ENCODE measurements at places on chromosomes 4 and X. TPM values are rescaled to one million over a fixed set of nuclear protein-coding genes. Genes with fewer than 3 reads are reported as not detected.
A peak's percentile ranks its signal among the peaks of the same experiment; 100 is the strongest.

GRCh38 chr4:25654031-25654970, 1.4 kb upstream of the SLC34A2 start:
- DNase-seq = peak; percentile 46

The DMRTC1 gene
- not detected for polyA plus RNA-seq

GRCh38 chrX:24702362-24703184, 8.9 kb downstream of the POLA1 start:
- no peak for DNase-seq

DNA sequence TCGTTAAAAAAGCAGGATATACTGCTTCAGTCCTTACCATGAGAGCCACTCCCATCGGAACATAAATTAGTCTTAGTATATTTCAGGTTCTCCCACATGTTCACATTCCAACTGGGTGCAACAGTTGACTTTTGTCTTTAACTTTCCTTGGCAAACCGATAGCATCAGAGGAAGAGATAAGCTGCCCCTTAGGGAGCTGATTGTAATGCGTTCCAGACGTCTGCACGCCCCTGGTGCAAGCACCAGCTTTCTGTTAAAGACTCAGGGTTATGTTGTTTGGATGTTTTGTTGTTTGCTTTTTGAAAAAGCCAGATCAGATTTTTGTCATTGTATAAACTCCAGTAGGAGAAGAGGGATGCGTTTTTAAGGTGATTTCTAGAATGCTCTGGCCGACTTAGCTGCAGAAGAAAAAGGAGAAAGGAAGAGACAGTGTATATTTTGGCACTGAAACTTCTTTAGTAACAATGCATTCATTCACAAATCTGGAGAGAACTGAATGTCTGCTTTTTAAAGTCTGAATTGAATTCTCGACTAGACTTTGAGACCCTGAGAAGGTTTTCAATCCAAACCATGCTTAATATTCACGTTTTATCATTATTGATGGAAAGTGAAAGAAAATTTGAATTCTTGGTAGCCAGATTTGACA, 160.9 kb downstream of the CBR4 start:
- peak; percentile 40 for DNase-seq

The CXCL10 gene
- not detected for polyA plus RNA-seq

GRCh38 chr4:159227378-159227777, 124.5 kb downstream of the RAPGEF2 start:
- DNase-seq = no peak

DNA sequence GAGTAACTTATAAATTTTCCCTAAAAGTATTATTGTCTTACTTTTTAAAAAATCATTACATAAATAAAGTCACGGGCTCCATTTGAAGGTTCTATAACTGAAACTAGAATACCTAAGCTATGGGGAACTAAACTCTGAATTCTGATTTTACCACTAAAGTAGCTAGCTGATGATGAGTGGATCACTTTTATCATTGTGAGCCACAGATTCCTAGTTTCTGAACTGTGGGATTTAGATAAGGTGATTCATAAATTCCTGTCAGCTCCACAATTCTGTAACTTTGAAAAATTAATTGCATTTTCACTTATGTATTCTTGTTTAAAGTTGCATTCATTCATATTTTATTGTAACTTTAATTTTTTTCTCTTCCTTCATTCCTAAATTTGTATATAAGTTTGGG, 540.9 kb downstream of the GBA3 start:
- DNase-seq = no peak

DNA sequence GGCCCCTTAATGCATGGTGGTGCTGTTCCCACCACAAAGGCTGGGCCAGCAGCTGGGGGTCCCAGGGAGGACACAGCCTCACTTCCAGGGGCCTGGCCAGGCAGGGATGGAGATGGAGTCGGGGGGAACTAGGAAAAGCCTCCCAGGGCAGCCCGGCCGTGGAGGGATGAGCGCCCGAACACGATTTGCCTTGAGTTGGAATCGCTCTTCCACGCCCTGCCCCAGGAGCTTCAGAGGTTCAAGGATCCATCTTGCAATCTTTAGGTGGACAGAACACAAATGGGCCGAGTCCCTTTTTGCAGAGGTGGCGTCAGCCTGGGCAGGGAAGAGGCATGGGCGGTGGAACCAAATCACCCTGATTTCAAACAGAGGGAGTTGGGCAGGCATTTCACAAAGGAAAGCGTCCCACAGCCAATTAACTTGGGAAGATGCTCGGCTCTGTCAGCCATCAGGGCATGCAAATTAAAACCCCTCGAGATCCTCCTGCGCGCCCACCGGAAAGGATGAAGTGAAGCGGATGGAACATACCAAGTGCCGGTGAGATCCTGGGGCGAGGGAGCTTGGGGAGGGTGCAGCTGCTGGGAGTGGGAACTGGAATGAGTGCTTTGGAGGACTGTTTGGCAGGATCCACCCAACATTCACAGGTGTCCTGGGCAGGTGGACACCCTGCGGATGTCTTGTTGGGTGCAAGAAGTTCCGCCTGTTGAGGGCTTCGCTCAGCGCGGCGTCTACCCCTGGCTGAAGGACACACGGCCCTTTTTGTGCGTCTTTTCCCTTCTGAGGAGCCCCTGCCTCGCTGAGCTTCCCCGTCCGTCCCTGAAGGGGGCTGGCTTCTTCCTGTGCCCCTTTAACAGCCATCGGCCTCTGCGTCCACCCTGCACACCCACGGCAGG, 75.7 kb downstream of the HTRA3 start:
- DNase-seq = no peak

GRCh38 chr4:19924761-19925160, 326.9 kb upstream of the SLIT2 start:
- no peak for DNase-seq

DNA sequence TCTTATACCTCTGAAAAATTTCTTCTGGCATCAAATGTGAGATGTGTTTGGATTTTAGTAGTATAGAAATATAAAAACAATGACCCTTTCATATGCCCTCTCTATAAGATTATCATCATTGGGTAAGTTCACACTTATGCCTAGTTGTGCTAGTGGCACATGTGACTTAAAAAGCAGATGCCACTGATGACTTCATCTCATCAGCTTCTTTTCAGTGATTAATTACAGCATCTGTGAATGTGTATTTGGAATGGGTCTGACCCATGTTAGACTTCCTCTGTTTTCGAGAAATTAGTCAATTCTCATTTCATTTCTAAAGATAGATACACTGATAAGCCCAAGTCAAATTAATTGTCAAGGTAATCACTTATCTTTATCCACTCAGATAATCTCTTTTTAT, 698.7 kb downstream of the GABRG1 start:
- DNase-seq = no peak

- DNase-seq = peak; percentile 16
Observed at GRCh38 chr4:61924131-61924530, 724.0 kb downstream of the ADGRL3 start.

The ERAS gene
- polyA plus RNA-seq = 1.7 TPM

- peak; percentile 90 for DNase-seq
Observed at GRCh38 chr4:7101692-7102515, 34.0 kb upstream of the GRPEL1 start.

- DNase-seq = no peak
Observed at GRCh38 chrX:30957753-30958152, 68.7 kb upstream of the TAB3 start.

DNA sequence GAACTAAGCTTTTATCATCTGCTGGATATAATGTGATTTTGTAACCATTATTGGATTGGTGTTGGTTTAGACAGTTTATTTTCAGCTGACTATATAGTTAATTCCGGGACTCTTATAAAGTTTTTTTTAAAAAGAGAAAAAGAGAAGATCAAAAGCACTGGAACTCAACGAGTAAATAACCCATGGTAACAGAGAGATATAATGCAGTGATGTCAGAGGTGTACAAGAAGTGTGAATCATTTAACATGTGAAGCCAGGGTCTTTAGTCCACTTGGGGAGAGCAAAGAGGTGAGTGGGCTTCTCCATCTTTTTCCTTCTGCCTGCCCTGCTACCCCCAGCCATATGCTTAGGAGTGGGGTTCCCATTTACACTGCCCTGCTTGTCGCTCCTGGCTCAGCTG, 3.2 kb downstream of the TMEM165 start:
- DNase-seq = no peak

The ARAP2 gene
- polyA plus RNA-seq = 0.92 TPM

The ETDA gene
- not detected for polyA plus RNA-seq

DNA sequence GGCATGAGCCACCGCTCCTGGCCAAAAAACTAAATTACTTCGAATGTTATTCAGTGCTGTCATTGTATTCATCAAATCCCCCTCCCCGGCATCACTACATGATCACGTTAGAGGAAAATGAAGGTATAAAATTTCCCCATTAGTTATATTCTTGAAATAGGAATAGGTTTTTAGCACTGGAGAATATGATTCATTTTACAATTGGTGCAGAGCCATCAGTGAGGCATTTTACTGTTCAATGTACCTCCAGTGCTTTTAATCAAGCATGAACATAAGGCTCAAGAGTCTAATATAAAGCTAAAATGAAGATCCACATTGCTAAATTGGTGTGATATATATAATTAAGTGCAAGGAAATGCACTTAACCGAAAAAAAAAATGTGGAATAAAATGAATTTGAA, 18.3 kb downstream of the KLF3 start:
- no peak for DNase-seq

DNA sequence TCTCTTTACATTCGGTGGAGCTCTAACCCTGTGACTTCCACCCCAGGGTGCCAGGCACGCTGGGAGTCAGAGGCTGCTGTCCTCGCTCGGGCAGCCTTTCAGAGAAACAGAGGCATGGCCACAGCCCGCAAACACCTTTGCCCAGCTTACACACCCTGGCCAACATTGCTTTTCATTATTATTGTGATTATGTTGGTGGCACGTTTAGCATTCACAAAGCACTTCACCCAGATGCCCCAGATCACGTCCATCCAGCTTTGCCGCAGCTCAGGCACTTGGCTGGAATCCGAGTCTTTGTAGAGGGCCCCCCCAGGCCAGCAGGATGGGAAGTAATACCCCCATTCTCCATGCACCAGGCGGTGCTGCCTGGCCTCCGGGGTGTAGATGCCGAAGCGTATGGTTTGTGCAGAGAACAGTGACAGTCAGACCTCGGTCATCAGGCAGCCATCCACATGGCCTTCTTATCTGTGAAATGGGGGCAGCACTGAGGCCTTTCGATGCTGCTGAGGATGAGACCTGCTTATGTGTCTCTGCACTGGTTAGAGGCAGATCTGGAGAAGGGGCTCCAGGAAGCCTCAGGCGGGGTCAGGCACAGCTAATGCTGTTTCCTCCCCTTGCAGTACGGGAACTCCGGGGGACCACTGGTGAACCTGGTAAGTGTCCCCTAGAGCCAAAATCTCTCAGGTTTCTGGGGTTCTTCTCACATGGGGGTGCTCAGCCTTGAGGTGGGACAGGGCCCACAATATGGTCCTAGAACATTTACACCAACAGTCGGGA, 22.3 kb downstream of the HTRA3 start:
- no peak for DNase-seq

The FDCSP gene
- polyA plus RNA-seq = not detected

The RASGEF1B gene
- 5.2 TPM for polyA plus RNA-seq

DNA sequence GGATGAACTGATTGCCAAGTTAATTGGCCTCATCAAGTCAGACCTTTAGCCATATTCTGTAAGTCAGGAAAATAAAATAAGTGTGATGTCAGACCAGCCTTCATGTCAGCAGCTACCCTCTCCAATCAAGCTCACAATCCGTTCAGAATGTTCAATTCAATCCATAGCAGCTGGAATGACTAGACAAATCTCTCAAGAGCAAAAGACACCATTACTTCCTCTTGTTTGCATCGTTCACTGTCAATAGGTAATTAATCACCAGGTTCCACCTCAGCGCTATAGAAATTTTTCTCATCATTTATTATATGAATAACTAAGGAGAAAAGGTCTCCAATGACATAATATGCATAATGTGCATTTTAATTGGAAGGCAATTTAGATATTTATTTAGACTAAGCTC, 321.0 kb upstream of the GRIA3 start:
- no peak for DNase-seq

The CHRNA9 gene
- polyA plus RNA-seq = 0.58 TPM

DNA sequence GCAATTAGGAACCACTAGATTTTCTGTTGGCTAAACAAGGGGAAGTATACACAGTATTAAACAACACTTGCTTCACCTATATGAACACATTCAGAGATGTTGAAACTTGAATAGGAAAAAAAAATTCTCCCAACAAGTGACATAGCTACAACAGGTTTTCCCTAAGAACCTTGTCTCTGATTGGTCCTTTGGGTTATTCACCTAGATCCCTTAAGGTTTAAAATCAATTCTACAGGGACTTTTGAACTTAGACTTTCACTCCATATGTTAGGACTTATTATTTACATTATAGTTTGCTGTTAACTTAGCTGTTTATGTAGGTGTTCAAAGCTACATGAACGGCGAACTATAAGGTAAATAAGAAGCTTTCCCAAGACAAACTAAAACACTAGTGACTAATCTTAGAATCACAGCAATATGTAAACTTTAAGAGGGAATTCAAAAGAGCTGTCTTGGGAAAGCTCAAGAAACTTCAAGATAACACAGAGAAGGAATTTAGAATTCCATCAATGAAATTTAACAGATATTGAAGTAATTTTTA, 72.2 kb upstream of the ZXDB start:
- no peak for DNase-seq

DNA sequence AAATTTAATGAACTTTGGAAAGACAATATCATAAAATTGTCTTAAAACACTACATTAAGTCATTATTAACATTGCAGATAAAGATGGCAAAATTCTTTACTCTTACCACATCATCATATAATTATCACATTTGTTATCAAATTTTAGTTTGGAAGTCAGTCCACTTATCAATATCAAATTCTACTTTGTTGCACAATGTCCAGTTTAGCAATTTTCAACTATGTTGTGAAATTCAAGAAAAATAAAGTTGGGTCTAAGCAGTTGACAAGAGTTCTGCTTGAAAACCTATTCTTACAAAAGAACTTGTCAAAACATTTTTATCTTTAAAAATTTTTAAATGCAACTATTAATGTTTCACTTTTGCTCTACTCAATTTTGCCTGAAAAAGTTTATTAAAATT, 44.7 kb upstream of the TET2 start:
- no peak for DNase-seq

The MGAT4D gene
- not detected for polyA plus RNA-seq

DNA sequence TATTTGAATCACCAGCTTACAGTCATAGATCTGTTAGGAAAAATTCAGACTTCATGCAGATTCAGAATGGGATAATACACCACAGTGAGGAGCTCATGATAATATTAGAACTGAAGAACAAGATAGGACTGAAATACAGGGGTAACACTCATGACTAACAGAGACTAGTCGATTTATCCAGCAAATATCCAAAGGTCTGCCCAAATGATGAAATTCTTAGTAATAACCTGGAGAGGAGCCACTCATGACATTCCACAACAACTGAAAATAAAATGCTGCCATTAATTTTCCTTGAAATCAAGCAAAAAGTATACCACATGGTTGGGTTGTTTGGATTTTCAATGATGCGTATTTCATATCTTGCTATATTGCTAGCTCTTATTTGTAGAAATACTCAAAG, 903.7 kb upstream of the ADGRL3 start:
- no peak for DNase-seq

DNA sequence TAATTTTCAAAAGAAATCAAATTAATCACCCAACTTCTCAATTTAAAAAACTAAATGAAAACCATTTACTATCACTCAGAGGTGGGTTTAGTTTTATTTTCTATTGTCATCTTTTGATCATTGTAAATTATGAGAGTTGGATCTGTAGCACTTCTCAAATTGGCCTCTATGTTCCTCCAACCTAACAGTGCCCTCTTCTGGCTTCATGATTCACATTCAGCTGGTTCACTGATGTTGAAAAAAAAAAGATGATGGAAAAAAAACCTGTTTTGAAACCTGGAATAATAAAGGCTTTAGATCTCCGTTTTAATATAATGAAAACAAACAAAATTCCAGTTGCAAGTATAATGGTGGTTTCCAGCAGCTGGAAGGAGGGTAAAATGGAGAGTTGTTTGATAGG, 2.4 kb upstream of the NBDY start:
- peak; percentile 60 for DNase-seq

- DNase-seq = no peak
Observed at GRCh38 chr4:73674451-73674919, 54.2 kb upstream of the RASSF6 start.

Data from GM23338 (cell line).